Head of caudate nucleus (tissue), 42 donors: ENCODE measurements at places on chromosomes 1 and 21.
A peak's percentile ranks its signal among the peaks of the same experiment; 100 is the strongest.

- no peak for DNase-seq
These were observed 166.9 kb downstream of the COL11A1 start for GRCh38 chr1:102941366-102941947.

GRCh38 chr1:98813738-98814309 lies 152.3 kb downstream of the SNX7 start:
- no peak for DNase-seq

DNA sequence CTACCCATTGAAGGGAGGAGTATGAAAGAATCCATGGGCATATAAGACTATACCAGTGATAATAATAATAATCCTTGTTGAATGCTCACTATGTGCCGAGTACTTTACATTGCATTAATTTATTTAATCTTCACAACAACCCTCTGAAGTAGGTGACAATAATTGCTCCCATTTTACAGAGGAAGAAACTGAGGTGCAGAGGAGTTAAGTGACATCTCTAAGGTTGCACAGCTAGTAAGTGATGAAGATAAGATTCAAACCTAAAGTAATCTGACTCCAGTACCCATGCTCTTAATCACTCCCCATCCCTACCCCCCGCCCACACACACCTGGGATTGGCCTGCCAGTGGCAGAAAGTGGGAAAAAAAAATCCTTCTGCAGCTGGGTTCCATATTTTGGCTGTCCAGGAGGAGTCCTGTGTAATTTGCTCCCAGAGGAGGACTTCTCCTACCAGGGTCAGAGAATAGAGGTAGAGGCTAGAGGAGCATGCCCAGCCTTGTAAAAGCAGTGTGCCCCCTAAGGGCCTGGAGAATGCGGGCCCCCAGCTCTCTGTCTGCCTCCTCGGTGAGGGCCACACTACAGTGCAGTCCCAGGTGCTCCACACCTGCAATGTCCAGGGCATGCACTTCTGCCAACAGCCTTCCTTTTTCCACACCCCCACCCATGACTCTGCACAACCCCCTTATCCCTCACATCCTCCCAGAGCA lies 57.8 kb downstream of the TMEM53 start:
- DNase-seq, result no peak

- DNase-seq, result no peak
These were observed 24.2 kb downstream of the MAEL start for GRCh38 chr1:167013108-167013929.

DNA sequence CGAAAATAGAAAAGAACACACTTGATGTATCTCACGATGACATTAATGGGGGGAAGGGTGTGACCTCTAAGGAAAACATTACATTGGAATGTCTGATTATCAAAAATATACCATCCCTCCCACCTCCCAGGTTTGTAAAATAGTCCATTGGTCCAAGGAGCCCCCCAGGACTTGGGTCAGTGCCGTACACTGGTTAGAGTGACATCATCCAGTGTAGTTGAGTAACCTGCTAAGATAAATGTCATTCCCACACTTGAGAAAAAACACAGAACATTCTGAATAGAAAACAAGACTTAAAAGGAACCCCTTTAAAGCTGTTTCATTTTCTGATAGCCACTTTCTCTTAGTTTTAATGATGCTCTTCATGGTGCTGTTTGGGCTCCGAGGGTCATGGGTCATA lies 15.2 kb downstream of the DDX20 start:
- DNase-seq, result no peak

DNA sequence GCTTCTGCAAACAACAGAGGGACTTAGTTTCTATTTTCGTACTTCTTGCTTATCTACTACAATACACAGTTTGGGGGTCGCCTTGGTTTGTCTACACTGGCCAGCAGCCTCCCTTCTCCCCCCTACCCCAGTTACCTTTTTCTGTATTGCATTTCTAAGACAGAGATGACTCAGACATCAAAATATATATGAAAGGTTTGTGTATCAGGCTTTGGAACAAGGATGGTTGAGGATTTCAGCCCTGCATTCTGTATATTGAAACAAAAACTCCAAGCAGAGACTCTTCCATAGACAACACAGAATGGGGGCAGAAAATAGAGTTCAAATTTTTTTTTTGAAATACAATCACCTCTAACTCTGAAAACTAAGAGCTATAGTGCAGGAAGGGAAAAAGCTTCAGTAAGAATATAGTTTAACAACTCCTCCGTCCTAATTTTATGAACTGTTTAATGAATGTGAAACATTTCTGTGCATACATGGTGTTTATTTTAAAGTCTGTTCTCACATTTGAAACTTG lies 1.9 kb downstream of the SAMD13 start:
- DNase-seq, result no peak

GRCh38 chr1:234607109-234608024 lies 2.6 kb downstream of the IRF2BP2 start:
- DNase-seq, result peak; percentile 72

GRCh38 chr1:192252776-192253175 lies 64.0 kb upstream of the RGS21 start:
- no peak for DNase-seq

DNA sequence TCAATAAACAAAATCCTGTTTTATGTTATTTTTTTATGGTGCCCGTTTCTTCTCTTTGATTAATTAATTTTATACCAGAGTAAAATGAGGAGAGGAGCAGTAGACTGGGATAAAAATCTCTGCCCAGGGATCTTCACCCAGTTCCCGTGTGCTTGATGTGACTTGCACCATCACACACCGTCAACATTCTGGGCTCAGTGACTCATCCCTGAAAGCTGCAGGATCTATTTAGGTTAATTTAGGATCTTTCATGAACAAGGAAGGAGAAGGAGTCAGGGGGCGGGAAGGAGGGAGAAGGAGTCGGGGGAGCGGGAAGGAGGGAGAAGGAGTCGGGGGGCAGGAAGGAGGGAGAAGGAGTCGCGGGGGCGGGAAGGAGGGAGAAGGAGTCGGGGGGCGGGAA lies 182.4 kb downstream of the SMYD3 start:
- peak; percentile 61 for DNase-seq

GRCh38 chr1:226827968-226828513 lies 42.4 kb upstream of the PSEN2 start:
- peak; percentile 94 for DNase-seq

- DNase-seq, result peak; percentile 20
These were observed 1.1 kb downstream of the HUNK start for GRCh38 chr21:31873696-31874599.

GRCh38 chr1:232305050-232305449 lies 324.9 kb downstream of the SIPA1L2 start:
- DNase-seq, result no peak

DNA sequence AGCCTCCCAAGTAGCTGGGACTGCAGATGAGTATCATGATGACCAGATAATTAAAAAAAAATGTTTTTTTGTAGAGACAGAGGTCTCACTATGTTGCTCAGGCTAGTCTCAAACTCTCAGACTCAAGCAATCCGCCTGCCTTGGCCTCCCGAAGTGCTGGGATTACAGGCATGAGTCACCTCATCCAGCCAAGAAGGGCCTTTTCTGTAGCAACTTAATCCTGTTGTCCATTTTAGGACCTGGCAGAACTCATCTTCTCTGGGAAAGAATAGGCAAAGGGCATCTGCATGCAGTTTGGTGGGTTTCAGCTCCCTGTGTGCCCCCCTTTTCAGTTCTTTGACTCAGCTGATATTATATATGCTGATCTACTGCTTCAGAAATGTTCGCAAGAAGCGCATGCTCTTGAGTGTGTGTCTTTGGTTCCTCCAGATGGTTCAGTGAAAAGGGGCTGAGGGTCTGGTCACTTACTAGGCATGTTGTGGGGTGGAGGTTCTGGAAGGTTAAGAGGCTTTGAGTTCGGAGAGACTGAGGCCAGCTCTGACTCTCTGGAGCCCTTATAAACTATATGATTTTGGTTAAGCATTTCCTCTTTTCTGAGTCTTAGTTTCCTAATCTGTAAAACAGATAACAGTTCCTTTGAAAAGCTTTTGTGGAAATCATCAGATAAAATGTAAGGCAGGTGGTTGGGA lies 19.4 kb upstream of the SRSF4 start:
- no peak for DNase-seq

DNA sequence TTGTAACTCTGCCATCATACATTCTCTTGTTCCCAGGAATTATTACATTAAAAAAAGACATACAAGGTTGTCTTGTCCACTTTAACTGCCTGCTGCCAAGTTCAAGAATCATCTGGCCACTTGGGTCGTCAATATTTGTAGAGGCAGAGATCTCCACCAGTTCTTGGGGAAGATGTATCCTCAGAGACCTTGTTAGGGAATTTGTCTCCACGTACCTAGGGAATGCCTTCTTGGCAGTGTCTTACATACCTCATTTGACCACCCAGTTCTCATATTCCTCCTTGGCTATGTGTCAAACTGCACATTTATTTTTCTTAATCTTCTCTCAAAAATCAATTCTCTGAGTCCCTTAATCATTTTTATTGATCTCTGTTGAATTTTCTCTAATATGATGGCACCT lies 266.0 kb downstream of the SPATA17 start:
- no peak for DNase-seq

DNA sequence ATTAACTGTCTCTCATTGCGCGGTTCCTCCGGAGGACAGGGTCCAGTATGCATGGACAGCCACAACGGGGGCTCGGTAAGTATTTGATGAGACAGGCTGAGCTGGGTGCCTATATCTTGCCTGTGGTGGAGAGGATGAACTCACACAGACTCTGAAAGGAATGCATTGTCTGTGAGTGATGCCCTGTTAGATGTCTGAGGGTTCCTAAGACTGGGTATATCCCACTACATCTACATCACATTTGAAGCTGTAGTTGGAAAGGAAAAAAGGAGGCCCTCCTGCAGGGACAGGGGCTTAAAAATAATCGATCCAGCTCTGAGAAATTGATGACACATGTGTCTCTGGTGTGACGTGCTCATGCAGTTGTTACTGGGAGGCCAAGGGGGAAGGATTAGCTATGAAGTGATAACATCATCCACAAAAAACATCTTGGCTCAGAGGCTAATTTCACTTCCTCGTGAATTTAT lies 1.9 kb downstream of the ADARB1 start:
- DNase-seq, result no peak

- DNase-seq, result peak; percentile 12
These were observed 89.8 kb downstream of the TRIM11 start for GRCh38 chr1:228316589-228317387.

DNA sequence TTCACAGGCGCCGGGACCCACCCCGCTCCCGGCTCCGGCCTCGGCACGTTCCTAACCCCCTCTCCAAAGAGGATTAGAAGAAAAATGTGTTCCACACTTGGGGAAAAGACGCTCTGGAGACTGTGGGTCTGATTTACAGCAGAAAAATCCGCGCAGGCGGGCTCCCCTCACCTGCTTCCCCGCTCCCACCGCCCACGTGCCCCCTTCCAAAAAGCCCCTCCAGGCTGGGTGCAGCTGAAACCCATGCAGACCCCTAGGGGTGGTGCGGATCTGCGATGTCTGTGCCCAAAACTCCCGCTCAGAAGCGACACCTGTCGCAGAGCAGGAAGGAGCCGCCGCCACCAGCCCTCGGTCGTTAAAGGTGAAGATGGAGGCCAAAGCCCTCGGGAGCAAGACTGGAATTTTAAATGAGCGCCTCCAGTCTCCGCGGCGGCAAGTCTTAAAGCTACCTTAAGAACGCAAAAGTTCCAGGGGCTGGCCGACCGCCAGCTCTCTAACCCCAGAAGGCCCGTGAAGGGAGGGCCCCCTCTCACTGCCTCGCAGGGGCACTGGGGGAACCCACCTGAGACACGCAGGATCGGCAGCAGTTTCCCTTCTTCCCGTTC lies 688 bp upstream of the CHD5 start:
- DNase-seq, result no peak

GRCh38 chr1:207987164-207987563 lies 76.2 kb upstream of the CD34 start:
- no peak for DNase-seq

DNA sequence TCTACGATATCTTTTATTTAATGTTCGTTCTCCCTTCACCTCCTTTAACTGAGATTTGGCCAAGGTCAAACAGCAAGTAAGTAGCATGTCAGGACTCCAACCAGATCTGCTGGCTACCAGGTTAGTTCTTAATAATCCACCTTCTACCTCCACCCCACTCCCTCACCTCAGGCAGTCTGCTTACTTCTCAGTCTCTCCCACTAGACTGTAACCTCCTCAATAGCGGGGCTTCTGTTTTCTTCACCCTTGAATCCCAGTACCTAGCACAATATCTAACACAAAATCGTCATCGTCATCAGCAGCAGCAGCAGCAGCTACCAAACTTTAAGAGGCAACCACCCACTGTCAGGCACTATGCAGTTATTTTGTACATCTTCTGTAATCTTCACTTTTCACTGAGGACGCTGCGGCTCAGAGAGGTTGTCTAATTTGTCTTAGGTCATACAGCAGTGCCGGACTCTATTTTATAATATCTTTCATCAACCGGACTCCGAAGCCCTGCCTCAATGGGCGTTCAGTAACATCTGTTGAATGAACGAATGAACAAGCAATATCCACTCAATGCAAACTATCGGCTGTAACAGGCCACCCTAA lies 859 bp upstream of the MAGI3 start:
- DNase-seq, result no peak

- DNase-seq, result no peak
These were observed 53.0 kb downstream of the EPHB2 start for GRCh38 chr1:22763487-22764200.

- no peak for DNase-seq
These were observed 6.9 kb downstream of the AKR1A1 start for GRCh38 chr1:45557422-45557944.

- no peak for DNase-seq
These were observed 135.4 kb downstream of the DMRTB1 start for GRCh38 chr1:53594391-53595180.

GRCh38 chr1:245585252-245585959 lies 430.6 kb downstream of the KIF26B start:
- no peak for DNase-seq

GRCh38 chr1:17844185-17844826 lies 89.2 kb downstream of the ACTL8 start:
- no peak for DNase-seq

DNA sequence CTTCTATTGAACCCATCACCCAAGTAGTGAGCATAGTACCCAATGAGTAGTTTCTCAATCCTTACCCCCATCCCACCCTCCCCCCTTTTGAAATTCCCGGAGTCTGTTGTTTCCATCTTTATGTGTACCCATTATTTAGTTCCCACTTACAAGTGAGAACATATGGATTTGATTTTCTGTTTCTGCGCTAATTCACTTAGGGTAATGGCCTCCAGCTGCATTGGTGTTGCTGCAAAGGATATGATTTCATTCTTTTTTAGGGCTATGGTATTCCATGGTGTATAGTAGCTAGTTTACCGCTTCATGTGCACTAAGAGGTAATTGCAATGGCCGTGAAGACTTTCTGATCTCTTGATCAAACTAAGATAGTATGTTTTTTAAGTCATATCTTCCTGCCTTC lies 107.5 kb upstream of the SERTAD4 start:
- DNase-seq, result no peak

DNA sequence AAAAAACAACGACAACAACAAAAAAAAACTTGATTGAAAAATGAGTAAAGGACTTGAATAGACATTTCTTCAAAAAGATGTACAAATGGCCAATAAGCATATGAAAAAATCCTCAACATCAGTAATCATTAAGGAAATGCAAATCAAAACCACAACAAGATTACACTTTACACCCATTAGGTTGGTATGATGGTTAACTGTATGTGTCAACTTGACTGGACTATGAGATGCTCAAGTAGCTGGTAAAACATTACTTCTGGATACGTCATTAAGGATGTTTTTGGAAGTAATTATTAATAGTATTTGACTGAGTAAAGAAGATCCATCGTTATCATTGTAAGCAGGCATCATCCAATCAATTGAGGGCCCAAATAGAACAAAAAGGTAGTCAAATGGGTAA lies 34.9 kb upstream of the LYPLAL1 start:
- no peak for DNase-seq
